Right cardiac atrium (tissue), 5 donors: ENCODE measurements at places on chromosomes 5 and 9.

GRCh38 chr5:173802670-173803165 is 85.4 kb upstream of the CPEB4 start:
- peak; percentile 76 for DNase-seq

DNA sequence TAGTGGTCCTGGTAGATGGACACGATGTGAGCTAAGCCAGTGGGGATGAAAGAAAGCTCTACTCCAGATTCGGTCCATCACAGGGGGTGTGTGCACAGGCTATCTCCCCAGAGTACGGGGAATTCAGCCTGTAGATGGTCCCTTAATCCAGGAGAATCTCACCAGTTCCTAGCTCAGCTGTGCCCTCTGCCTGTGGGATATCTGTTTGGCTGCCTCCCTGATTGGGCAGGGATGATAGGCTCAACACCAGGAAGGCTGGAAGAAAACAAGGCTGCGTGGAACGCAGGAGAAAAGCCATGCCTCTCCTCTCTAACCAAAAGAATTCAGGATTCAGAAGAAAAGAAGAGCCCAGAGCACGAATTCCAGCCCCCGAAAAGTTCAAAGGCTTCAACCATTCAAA is 40.9 kb downstream of the VLDLR start:
- DNase-seq = no peak

DNA sequence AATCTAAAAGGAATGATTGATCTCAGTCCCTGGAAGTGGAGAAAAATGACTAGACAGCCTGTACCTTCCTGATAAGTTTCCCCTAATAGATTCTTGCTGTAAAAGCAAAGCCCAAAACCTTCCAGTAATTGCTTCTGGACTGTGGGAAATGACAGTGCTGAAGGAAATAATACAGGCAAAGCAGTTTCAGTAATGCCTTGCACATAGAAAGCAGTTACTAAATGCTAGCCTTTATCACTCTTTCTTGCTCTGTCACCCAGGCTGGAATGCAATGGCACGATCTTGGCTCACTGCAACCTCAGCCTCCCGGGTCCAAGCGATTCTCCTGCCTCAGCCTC is 50.3 kb downstream of the MAP1B start:
- no peak for DNase-seq

DNA sequence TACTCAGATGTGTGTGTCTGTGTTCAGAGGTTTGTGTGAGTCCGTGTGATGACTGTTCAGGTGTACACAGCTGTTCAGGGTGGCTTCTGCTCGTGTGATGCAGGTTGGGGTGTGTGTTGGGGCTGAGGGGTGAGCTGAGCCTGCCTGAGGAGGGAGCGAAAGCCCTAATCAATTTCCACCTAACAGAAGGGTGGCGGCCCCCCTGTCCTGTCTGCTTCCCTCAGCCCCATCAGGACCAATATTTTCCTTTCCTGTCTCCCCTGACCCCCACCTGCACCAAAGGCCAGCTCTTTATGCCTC is 30.2 kb downstream of the LHX2 start:
- DNase-seq = no peak

GRCh38 chr9:6794936-6795335 is 37.2 kb downstream of the KDM4C start:
- DNase-seq = no peak

- no peak for DNase-seq
These were observed 2.7 kb downstream of the IL31RA start for GRCh38 chr5:55853818-55854217.

DNA sequence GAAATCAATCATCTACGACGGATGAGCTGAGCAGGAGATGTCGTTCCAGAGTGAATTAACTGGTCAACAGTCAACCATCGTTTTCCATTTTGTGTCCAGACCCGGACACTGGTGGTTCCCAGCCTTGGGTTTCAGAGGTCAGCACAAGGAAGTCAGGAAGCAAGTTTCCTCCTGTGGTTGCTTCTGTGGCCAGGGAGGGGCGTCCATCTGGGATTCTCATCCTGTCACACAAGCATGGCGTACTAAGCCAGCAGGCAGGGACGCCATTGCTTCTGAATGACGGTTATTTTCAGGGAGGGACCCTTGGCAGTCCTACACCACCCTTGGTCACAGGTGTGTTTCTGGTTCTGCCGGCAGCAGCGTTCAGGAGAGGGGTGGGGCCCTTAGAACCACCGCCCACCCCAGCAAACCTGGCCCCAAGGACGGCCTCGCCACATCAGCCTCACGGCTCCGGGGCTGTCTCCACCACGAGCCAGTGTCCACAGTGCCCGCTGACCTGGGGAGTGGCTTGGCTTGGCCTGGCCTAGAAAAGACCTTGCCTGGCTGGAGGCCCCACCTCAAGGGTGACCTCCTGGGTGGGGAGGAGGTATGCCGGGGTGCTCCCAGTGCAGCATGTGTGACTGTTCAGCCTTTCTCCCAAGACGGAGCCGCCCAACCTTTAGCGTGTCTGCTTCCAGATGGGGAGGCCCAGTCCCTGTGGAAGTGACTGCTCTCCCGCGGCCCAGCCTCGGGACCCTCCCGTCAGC is 25.2 kb downstream of the NDUFS6 start:
- DNase-seq = no peak

- no peak for DNase-seq
These were observed 346.9 kb downstream of the KDM4C start for GRCh38 chr9:7104625-7105024.

DNA sequence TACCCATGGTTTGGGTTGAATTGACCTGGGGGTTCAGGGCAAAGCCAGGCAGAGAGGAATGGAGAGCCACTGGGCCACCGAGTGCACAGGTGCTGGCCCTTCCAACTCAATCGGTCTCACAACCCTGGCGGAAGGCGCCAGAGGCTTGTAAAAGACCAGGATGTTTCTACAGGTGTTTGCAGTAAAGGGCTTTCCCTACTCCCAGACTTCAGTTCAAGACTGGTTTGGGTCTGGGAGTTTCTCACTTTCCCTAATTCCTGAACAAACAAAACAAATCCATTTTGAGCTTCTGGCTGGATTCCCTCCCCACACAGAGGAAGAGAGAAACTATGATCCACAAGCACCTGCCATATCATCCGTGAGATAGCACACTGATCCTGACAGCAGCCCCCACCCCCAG is 125.2 kb upstream of the KLF4 start:
- no peak for DNase-seq

DNA sequence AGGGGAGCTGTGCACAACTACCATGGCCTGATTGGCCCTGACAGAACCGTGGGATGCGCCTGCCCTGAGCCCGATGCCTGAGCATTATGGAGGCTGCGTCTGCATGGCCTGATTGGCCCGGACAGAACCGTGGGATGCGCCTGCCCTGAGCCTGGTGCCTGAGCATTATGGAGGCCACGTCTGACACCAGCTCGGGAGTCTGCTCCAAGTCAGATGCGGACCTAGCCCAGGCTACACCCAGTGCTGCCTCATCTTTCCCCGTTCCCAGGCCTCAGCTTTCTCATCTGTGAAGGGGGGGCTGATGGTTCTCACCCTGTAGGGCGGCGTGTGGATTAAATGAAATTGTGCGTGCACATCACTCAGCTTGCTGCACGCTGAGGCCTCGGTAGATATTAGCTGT is 7.3 kb downstream of the CEP72 start:
- DNase-seq = no peak

GRCh38 chr5:110104726-110105669 is 415.3 kb downstream of the MAN2A1 start:
- DNase-seq = no peak

DNA sequence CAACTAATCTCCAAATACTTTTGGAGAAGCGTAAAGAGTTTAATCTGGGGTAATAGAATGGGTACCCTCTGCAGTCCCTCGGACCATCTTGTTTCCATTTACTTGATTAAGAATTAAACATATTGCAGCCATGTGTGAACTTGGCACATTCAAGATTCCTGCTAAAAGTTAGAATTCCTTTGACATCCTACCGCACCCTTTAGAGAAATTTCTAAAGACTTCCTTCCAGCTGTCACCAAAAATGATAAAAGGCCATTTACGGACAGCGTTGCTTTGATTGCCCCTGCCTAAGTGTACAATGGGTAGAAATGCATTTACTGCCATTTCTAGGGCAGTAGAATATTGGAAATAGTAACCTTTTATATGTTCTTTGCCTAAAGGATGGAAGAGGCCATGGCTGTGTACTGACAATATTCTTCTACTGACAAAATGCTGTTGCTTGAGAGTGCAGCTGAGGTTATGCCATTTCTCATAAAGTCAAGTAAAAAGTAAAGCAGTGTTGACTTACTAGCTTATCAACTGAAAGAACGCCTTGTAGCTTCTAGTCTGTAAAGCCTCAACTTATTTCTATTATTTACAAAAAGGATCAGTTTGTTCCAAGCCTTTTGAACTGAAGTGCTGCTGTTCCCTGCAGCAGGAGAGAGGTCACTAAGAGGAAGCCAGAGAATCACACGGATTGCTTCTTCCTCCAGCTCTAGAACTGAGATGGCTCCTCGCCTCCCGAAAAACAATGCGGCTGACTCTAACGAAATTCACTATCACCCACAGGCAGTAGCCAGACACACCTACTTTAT is 139.8 kb upstream of the BASP1 start:
- DNase-seq = no peak

- DNase-seq = no peak
These were observed 212.1 kb downstream of the SLF1 start for GRCh38 chr5:94830520-94830919.

- no peak for DNase-seq
These were observed 28.9 kb downstream of the TCF7 start for GRCh38 chr5:134143431-134143830.

- DNase-seq = peak; percentile 66
These were observed 58.8 kb downstream of the SLC1A1 start for GRCh38 chr9:4548811-4549725.

- no peak for DNase-seq
These were observed 113.7 kb downstream of the CD180 start for GRCh38 chr5:67082941-67083340.

DNA sequence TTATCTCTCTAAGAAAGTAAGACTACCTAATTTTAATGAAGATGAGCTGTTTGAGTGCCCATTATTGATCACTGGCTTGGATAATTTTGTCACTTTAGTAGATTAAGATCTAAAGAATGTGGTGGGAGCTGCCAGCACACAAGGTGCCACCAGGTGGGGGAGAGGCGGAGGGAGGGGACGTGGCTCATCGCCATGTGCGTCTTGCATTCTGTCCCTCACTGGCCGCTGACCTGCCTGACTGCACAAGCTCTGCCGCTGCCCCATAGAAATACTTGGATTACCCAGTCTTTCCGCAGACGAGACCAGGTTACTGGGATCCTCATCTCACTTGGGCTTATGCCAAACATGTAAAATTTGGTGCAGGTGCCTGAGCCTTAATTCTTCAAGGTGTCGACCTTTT is 37.6 kb downstream of the RHOBTB3 start:
- DNase-seq = no peak

DNA sequence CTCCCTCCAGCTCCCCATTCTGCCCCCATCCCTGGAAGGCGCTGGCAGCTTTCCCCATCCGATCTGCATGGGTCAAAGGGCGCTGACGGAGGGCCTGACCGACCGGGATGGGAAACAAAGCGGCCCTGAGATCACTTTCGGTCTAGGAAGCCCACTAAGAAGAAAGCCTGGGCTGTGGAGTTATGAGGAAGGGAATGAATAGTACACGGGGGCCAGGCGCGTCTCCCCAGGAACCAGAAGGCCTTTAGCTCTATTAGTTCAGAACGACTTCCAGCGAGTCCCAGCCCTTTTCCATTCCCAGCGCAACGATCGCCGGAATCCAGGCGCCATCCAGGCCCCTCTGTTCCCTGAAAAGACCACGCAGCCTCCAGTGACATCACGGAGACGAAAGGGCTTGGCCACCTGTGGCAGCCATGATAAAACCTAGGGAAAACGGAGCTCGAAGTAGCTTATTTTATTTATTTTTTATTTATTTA is 70.1 kb upstream of the CCDC180 start:
- no peak for DNase-seq

DNA sequence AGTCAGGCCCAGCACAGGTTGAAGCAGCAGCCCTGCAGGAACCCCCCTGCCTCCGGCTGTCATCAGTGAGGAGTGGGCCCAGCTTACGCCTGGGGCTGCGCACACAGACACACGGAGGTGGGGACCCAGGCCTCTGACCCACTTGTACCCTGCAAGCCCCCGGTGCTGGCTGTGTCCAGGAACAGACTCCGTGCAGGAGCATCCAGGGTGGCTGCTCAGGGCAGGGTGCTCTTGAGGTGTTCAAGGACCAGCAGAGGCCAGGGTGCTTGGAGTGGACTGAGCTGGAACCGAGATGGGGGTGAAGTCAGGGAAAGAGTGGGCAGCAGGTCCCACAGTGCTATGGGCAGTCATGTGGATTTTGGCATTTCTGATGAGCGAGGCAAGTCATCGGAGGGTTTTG is 199.5 kb downstream of the CACNA1B start:
- no peak for DNase-seq

DNA sequence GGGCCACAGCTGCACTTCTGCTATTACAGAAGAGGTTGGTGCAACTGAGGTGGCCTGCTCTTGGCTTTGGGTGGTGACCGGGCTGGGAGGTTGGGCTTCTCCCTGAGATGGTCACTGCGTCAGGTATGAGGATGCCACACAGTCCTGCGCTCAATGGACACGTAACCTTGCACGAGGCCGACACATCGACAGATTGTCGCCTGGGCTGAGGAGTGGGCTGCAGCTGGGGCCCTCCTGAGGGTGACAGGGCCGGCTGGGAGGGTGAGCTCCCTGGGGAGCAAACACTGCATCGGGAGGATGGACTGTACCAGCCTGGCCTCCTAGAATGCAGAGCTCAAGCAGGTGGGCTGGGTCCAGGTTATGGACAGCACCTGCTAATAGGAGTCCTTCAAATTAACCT is 261.1 kb upstream of the ADAMTS16 start:
- DNase-seq = no peak

DNA sequence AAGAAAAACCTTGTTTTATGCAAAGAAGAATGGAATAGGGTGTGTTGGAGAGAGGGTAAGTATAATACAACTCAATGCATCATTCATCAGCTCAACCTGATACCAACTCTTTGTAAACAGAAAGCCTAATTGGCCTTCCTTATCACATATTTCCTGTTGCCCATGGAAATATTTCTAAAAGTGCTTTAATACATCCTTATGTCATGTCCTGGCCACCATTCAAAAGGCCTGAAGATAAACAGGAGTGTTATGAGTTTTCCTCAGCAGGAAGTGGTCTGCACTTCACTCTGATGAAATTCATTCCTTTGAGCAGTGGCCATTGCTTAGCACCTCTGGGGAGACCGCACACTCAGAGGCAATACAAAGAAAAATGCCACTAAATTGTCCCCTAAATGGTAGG is 511.2 kb downstream of the SEMA5A start:
- DNase-seq = no peak

- DNase-seq = no peak
These were observed 20.9 kb downstream of the GIN1 start for GRCh38 chr5:103098993-103099392.

- no peak for DNase-seq
These were observed 209.5 kb downstream of the GNA14 start for GRCh38 chr9:77438653-77439052.

DNA sequence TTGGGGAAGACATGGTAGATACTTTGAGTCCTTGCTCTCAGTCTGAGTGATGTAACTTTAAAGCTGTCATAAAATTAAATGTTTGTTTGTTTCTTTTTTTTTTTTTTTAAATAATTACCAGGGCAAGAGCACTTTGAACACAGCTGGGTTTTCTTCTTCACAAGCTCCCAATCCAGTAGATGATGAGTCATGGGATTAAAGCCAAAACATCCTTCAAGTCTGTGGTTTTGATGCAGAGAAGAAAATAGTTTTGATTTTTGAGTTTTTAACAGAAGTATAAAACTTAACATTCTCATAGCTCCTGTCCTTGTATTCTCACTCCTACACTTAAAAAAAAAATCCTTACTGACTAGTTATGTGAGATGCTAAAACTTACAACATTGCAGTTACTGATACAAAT is 34.8 kb upstream of the IL31RA start:
- no peak for DNase-seq
